ENCODE measurements at places on chromosomes 16 and 17.

DNA sequence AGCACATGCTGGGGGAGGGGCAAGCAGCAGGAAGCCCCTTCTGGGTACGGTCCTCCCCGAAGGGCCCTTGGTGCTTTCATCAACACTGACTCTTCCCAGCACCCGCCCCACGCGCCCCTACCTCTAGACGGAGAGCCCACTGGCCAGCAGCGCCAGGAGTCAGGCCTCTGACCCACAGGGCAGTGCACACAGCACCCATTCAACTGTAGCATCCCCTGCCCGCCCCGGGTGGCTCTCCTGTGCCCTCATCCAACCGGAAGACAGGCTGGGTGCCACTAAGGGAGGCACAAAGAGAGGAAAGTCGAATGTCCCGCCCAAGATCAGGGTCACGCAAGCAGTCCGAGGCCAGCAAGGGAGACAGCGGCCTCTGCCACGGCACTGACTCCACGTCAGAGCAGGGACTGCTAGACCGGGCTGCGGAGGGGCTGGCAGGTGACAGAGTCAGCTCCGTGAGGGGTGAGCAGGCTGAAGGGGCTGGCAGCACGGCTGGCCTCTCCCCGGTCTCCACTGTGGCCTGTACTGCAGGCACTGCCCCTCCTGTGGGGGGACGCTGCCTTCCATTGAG is 9.8 kb downstream of the MSRB1 start:
- no peak overlapping the region for H3K27ac ChIP-seq
- H3K27me3 ChIP-seq: no peaks in the 10 kb centered on the region
- peaks cover 5% of the 10 kb centered on the region for H3K4me1 ChIP-seq
- no peak for DNase-seq

DNA sequence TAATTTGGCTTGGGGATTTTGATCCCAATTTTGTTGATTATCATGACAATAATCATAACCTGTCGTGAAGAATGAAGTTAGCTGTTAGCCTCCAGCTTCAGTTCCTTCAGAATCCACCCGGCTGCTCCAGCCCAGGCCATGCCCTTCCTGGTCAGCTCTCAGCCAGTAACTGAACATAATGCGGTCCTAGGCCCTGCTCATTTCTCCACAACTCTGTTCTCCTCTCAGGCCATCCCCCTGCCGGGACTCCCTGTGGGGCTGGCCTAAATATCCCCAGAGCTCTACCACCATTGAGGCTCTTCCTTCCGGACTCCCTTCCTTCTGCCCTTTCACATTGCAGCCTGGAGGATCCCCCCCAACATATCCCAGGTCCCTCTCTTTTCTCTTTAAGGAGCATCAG is 833.4 kb upstream of the GOT2 start:
- H3K27me3 ChIP-seq: no peaks in the 10 kb centered on the region
- DNase-seq: no peak
- no peak overlapping the region for H3K4me3 ChIP-seq
- H3K4me1 ChIP-seq: no peaks in the 10 kb centered on the region

DNA sequence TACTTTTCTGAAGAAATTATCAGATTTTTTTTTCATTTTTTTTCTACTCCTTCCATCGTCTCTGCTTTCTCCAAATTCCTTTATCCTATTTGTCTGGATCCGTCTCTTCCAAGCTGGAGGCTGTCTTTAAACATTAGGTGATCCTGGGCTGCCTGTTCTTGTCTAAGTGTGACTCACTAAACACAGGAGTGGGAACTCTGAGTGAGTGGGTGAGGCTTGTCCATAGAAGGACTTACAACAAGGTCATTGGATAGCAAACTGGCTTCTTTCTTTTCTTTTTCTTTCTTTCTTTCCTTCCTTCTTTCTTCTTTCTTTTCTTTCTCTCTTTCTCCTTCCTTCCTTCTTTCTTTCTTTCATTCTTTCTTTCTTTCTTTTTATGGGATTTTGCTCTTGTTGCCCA is 18.2 kb downstream of the ALOX15 start:
- H3K36me3 ChIP-seq: no peaks in the 10 kb centered on the region
- peaks cover 13% of the 10 kb centered on the region for H3K4me1 ChIP-seq
- no peak overlapping the region for H3K4me3 ChIP-seq
- H3K27ac ChIP-seq: no peak overlapping the region
- no peak for DNase-seq
- peaks cover 28% of the 10 kb centered on the region for H3K27me3 ChIP-seq

DNA sequence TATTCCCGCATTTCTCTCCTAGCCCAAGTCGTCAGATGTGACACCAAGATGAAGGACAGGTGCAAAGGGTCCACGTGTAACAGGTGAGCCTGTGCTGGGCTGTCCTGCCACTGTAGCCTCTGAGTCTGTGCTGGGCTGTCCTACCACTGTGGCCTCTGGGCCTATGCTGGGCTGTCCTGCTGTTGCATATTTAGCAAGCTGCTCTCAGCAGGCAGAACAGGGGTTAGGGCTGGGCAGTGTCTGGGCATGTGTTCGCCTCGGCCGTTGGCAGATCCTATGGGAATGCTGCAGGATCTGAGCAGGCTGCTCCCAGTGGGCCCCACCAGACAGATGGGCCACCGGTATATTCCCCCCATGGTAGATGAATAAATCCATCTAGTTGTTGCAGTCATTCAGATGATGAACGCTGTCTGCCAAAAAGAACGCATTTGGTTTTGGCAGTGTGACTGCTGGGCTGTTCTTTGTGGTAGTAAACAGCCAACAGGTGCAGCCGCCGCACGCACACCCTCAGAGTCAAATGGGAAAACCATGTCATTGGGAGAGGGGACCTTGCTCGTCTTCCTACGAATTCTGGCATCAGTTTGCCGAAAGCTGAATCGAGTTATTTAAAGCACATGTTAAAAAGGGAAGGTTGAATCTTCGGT is 49.2 kb downstream of the CRISPLD2 start:
- DNase-seq: no peak
- H3K4me3 ChIP-seq: no peak overlapping the region
- H3K27ac ChIP-seq: no peak overlapping the region
- no peaks in the 10 kb centered on the region for H3K27me3 ChIP-seq
- H3K36me3 ChIP-seq: no peaks in the 10 kb centered on the region
- H3K4me1 ChIP-seq: peaks cover 8% of the 10 kb centered on the region

DNA sequence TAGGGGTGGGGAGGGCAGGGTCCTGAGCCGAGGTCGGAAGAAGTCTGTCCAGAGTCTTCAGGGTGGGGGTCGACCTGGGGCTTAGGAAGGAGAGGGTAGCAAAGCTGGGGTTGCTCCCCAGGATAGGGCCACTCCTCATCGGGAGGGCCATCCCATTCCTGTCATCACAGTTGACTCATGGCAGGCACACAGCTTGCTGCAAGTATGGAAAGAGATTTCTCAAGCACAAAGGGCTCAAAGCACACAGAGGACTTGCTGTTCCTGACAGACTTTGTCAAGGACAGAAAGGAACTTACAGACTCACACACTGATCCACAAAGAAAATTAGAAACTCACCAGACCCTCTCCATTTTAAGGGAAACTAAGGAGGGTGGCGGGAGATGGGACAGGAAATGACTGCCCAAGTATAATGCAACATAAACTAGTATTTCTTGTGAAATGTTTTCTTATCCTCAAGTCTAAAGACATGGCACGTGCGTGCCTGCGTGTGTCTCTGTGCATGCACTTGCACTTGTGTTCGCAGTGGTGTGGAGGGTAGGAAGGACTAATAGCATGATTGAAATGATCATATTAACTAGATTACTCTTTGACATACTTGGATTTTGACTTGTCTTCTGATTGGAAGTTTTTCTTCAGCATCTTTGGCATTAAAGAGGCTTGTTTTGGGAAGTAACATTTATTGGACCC is 2.4 kb downstream of the AOC2 start:
- H3K27me3 ChIP-seq: no peaks in the 10 kb centered on the region

GRCh38 chr16:48136547-48137360 is 19.0 kb downstream of the ABCC12 start:
- H3K4me3 ChIP-seq: no peak overlapping the region
- peaks cover 8% of the 10 kb centered on the region for H3K27me3 ChIP-seq
- H3K27ac ChIP-seq: no peak overlapping the region

DNA sequence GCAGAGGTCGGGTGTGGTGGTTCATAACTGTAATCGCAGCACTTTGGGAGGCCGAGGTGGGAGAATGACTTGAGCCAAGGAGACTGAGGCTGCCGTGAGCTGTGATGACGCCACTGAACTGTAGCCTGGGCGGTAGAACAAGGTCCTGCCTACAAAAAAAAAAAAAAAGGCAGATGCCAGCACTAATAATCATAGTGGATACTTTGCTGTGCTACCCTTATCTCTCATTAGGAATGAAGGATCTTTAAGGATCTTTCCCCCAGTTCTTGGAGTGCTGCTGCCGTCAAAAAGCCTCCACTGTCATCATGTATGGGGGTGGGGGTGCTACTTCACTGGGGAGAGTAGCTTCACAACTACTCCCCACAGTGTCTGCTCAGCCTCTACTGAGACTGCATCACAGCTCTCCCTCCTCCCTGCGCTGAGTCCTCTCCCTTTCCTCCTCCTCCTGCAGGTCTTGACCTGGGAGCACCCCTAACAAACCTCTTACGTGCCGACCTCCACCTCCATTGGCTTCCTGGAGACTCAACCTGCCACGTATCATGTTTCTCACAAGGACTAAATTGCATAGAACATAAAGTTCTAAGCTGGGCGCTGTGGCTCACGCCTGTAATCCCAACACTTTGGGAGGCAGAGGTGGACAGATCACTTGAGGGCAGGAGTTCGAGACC is 24.4 kb upstream of the ST6GALNAC1 start:
- no peak overlapping the region for H3K4me3 ChIP-seq
- no peaks in the 10 kb centered on the region for H3K36me3 ChIP-seq
- no peak overlapping the region for H3K27ac ChIP-seq
- peaks cover 20% of the 10 kb centered on the region for H3K4me1 ChIP-seq
- peaks cover 14% of the 10 kb centered on the region for H3K27me3 ChIP-seq

DNA sequence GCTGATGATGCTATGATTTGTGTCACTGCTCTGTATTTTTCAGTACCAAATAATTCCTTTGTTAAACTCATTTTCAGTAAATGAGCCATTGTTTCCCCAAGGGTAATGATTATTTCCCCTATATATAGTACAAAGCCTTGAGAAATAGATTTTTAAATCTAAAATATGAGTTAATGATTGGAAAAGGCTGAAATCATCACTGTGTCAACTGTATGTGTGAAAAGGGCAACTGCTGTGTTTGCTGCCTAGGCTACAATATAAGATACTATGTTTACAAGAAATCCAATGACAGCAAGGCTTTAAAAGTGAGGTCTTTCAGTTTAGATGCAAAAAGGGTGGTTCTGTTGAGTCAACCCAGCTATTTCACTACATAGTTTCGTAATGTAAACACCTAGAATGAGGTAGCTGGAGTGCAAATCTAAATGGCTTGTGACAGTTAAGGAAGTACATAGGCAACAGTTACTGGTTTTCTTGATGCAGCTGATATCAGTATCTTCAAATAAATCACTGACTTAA is 15.3 kb downstream of the NLK start:
- H3K4me1 ChIP-seq: peaks cover 18% of the 10 kb centered on the region
- H3K27me3 ChIP-seq: no peaks in the 10 kb centered on the region
- H3K36me3 ChIP-seq: no peaks in the 10 kb centered on the region
- no peak for DNase-seq
- H3K27ac ChIP-seq: peak overlapping the region; percentile 81

GRCh38 chr17:4476017-4476416 is 22.7 kb upstream of the SPNS2 start:
- no peak for DNase-seq
- no peak overlapping the region for H3K4me3 ChIP-seq
- peaks cover 3% of the 10 kb centered on the region for H3K27me3 ChIP-seq
- peaks cover 5% of the 10 kb centered on the region for H3K4me1 ChIP-seq

- H3K4me3 ChIP-seq: peak within 1 kb of the TSS; percentile 99
- peak within 1 kb of the TSS; percentile 97 for H3K27ac ChIP-seq
- no peaks in the 10 kb centered on the region for H3K27me3 ChIP-seq
- H3K4me1 ChIP-seq: peaks cover 9% of the 10 kb centered on the region
These were observed at the start of gene PSMD7 for GRCh38 chr16:74296432-74297144. Gene PSMD7, plus strand, starts transcription at chr16:74296814. Its CDS starts 101 bp downstream, at chr16:74296915.

DNA sequence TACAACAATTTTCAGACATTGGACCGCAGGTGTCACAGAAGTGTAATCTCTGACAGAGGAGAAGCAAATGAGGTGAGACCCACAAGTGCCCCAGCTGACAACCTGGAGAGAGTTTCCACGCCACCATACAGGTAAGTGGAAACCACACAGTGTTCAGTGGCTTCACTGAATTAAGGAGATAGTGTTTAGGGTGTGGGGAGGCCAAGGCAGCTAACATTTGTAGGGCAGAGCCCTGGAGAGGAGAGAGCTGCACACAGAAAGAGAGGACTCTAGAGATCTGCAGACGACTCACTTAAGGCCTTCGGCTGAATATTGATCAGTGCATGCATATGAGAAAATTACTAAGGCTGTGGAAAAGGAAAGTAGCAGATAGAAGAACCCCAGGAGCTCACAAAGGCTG is 228.9 kb upstream of the TNRC6C start:
- no peak for DNase-seq
- no peak overlapping the region for H3K4me3 ChIP-seq
- H3K4me1 ChIP-seq: peaks cover 4% of the 10 kb centered on the region
- peaks cover 5% of the 10 kb centered on the region for H3K36me3 ChIP-seq

DNA sequence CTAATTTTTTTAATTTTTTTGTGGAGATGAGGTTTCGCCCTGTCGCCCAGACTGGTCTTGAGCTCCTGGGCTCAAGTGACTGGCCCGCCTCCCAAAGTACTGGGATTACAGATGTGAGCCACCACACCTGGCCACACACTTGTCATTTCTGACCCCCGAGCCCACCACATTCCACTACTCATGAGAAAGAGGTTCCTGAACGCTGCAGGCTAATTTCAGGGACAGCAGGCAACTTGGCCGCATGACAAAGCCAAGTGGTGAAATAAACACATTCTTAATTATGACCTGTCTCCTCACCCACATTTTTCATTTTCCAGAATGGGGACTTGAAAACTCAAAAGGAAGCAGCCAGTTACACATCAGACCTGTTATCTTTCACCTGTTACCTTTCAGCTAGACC is 114.5 kb downstream of the ABCC6 start:
- no peaks in the 10 kb centered on the region for H3K4me1 ChIP-seq
- H3K27ac ChIP-seq: no peak overlapping the region
- no peak for DNase-seq
- no peaks in the 10 kb centered on the region for H3K27me3 ChIP-seq
- no peak overlapping the region for H3K4me3 ChIP-seq

GRCh38 chr17:76191896-76192295 is 48.4 kb downstream of the RNF157 start:
- peak overlapping the region; percentile 53 for H3K4me3 ChIP-seq
- peak; percentile 18 for DNase-seq
- peaks cover 19% of the 10 kb centered on the region for H3K4me1 ChIP-seq
- H3K27me3 ChIP-seq: no peaks in the 10 kb centered on the region

- DNase-seq: no peak
- no peak overlapping the region for H3K4me3 ChIP-seq
- no peak overlapping the region for H3K27ac ChIP-seq
- peaks cover 1% of the 10 kb centered on the region for H3K4me1 ChIP-seq
- H3K27me3 ChIP-seq: peaks cover 17% of the 10 kb centered on the region
- no peaks in the 10 kb centered on the region for H3K36me3 ChIP-seq
These were observed 13.5 kb upstream of the FBXO47 start for GRCh38 chr17:38980490-38981217.

GRCh38 chr17:386141-386876 is 33.7 kb upstream of the RPH3AL start:
- peaks cover 19% of the 10 kb centered on the region for H3K4me1 ChIP-seq
- peaks cover 3% of the 10 kb centered on the region for H3K36me3 ChIP-seq
- H3K27me3 ChIP-seq: peaks cover 54% of the 10 kb centered on the region
- H3K4me3 ChIP-seq: peak overlapping the region; percentile 76
- peak; percentile 49 for DNase-seq

- H3K27ac ChIP-seq: no peak overlapping the region
- no peak overlapping the region for H3K4me3 ChIP-seq
- H3K27me3 ChIP-seq: no peaks in the 10 kb centered on the region
These were observed 77.5 kb downstream of the RPGRIP1L start for GRCh38 chr16:53626161-53626560.
